ENCODE measurements at places on chromosomes 7 and 10.

DNA sequence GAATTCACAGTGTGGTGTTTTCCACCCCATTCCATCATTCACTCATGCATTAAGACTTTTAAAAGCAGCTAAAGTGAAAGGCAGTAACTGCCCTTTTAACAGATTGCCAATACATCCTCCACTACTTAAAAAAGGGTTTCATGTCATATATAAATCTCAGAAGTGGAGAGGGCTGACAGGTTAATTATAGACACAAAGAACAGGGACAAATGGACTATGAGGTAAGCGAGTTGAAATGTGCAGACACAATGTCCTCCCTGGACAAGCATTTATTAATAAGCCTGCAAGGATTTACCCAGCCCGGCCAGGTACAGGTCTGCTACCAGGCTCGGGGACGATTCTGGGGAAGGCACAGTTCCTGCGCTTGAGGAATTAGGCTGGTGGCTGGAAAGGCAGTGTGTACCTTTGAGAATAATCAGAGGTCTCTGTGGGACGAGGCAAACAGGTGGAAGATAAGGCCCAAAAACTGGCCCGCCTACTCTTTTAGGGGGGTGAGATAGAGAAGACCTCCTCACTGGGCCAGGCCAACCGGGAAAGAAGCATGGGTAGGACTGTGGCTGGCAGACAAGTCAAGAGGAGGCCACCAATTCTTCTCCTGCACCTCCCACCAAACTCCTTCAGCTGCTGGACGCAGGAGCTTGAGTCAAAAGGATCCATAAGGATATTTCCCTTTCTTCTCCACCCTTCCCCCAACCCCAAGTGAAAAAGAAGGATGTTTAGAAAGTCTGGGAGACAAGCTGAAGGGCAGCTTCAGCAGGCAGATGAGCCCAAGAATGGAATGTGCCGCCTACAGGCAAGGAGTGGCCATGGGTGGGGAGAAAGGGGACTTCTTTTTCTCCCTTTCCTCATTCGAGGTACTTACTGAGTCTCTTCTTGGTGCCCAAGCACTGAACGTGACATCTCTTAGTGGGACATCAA is 1.5 kb downstream of the PDLIM1 start:
- no peak for DNase-seq

GRCh38 chr7:5421714-5422395 is 1.8 kb downstream of the TNRC18 start:
- no peak for DNase-seq

- DNase-seq, result no peak
Observed at GRCh38 chr10:125018576-125019143, 76.7 kb downstream of the ZRANB1 start.

GRCh38 chr10:117938104-117938503 is 108.6 kb downstream of the RAB11FIP2 start:
- no peak for DNase-seq

- no peak for DNase-seq
Observed at GRCh38 chr7:142851919-142852318, 3.0 kb upstream of the EPHB6 start.

DNA sequence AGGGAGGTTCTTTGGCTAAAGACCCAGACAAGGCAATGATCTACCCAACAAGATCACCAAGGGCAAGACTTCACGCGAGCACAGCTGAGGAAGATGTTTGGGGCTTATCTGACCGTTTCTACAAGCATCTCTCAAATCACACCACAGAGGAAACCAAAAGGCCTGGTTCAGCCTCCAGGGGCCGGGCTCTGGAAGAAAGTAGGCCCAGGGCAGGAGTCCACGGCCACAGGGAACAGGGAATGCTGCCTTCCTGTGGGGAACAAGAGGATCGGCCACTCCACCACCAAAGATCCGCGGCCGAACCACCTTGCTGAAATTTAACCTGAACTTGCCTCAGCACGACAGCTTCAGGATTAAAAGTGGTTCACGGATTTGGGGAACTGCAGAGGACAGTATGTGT is 332.5 kb downstream of the PTPRN2 start:
- DNase-seq, result no peak

- DNase-seq, result no peak
Observed at GRCh38 chr7:95303013-95303905, 21.1 kb downstream of the PON1 start.

DNA sequence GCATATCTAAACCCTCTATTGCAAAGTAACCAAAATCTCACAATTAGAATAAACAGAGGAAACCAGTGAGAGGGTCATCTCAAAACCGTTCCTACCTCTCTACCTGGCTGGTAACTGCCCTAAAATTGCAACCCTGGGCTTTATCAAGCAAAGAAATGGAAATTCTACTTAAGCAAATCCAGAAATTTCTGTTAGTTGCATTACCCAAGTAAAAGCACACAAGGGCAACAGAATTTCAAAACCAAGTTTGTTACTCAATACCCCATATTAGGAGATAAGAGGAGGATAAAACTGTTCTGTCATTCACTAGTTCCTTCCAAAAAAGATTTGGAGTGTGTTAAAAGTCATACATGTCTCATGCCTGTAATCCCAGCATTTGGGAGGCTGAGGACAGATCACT is 195.3 kb downstream of the FAM107B start:
- no peak for DNase-seq

- peak; percentile 47 for DNase-seq
Observed at GRCh38 chr7:113421696-113422330, 303.5 kb upstream of the SMIM30 start.

GRCh38 chr10:3206511-3207157 is 34.1 kb upstream of the PITRM1 start:
- no peak for DNase-seq

- no peak for DNase-seq
Observed at GRCh38 chr10:131238669-131239280, 72.7 kb downstream of the TCERG1L start.

Measured in anterior cingulate cortex (tissue), 58 donors.